ENCODE measurements at places on chromosomes 11 and 22.

GRCh38 chr22:27526901-27527300 lies 274.7 kb downstream of the MN1 start:
- DNase-seq = no peak

- no peak for DNase-seq
Observed at GRCh38 chr22:49406879-49407587, 420.6 kb downstream of the BRD1 start.

DNA sequence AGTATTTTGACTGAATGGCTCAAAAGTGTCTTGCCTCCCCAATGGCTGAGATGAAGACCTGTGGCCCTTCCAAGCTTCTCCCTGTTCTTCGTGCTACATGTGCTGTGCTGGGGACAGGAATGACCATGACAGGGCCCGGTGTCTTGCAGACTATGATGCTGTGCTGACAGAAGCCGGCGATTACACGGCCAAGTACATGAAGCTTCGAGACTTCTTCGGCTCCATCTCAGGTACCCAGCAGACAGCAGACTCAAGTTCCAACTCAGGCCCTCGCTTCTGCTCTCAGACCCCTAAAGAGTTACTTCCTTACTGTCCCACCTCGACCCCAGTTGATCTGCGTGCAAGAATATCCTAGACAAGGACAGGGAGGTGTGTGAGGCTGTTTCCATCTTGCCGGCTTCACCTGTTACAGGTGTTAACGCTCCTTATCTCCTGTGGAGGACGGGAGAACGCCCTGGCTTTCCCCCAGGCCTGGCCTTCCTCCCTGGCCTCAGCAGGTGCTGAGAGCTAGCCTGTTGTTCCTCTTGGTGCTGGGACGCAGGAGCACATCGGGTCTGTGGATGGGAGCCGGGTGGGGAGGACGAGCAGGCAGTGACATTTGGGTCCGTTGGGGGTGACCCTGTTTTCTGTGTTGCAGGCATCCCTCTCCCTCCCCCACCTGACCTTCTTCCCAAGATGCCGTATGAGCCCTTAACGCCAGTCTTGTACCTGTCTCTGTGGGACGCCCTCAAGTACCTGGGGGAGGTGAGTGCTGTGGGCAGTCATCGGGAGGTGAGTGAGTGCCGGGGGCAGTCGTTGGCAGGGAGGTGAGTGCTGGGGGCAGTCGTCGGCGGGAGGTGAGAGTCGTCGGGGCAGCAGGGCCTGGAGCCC lies 38.1 kb downstream of the GLB1L2 start:
- DNase-seq = no peak

DNA sequence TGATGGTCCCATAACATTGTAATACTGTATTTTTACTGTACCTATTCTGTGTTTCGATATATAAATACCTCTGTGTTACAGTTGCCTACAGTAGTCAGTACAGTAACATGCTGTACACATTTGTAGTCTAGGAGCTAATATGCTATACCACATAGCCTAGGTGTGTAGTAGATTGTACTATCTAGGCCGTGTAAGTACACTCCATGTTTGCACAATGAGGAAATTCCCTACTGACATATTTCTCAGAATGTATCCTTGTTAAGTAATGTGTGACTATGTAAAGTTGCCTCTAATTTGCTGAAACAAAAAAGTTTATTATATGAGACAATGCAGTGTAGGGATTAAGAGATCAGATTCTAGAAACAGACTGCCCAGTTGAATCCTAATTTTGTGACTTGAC lies 21.3 kb downstream of the CAPRIN1 start:
- no peak for DNase-seq

GRCh38 chr11:126355324-126355925 lies at the start of gene ST3GAL4:
TSS of gene ST3GAL4 (plus strand) at chr11:126355686. CDS start at chr11:126406156, 50,470 bp downstream.
- peak; percentile 48 for DNase-seq

- DNase-seq = peak; percentile 24
Observed at GRCh38 chr11:132977241-132977640, 555.1 kb downstream of the OPCML start.

DNA sequence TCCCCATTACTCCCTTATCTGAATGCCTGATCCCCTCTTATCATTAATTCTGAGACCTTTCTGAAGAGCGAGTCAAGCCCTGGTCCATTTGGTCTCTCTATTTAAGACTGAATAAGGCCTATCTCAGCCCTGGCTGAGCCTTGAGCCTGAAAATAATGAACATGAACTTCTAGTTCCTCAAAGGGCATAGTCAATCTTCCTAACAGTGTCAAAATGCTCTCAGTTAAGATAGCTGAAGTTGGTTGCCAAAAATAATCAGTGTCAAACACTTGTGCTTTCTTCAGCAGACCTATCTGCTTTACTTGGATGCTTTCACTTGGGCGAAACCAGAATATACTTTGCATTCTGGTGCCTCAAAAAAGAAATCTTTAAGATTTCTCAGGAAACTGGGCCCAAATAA lies 42.6 kb upstream of the PPP2R1B start:
- DNase-seq = no peak

DNA sequence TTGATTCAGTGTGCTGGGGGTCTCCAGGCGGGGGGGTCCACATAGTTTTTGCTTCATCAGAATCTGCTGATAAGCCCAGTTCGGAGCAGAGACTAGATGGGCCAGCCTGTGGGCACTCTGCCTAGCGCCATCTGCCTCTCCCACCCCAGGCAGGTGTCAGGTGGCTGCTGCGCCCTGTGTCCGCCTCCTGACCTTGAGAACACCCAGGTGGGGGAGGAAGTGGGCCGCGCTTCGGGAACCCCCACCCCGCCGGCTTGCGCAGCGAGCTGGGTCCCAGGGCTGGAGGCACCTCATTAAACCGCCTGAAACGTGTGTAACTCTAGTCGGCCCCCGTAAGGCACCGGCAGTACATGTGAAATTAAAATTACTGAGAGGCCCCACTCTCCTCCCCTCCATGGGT lies 113.6 kb downstream of the KCNQ1 start:
- no peak for DNase-seq

GRCh38 chr11:23564370-23564769 lies 704.1 kb upstream of the CCDC179 start:
- DNase-seq = peak; percentile 88

All from COR-L47 (cell line).